ENCODE measurements at places on chromosomes 1 and 21.
A peak's percentile ranks its signal among the peaks of the same experiment; 100 is the strongest.

DNA sequence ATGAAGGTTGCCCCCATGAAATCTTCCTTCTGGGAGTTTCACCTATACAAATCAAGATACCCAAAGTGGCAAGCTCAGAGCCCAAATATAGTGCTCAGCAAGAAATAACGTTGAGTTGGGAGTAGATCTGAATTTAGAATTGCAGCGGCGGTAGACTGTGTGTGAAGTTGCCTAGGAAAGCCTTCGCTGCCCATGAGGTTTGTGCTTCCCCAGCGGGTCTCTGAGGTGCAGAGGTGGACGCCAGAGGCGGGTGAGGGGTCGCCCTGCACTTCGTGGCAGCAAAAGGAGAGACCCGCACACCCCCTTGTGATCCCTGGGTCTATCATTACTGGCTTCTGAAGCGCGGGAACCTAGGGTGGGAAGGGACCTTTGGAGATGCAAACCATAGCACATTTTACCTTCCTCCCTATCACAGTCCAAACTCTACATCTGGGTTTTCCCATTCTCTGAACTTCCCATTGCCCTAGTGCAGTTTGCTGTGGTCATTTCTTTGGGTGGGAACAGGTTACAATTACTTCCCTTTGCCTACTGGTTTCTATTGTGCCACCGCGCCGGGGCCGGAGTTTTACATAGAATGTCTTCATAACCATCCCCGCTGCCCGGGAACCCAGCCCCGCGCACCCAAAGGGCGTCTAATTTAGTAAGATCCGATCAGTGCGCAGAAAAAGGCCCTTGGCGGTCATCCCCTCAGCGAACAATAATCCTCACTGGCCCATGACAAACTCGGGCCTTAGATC is 5.2 kb downstream of the TBX15 start:
- DNase-seq: no peak

DNA sequence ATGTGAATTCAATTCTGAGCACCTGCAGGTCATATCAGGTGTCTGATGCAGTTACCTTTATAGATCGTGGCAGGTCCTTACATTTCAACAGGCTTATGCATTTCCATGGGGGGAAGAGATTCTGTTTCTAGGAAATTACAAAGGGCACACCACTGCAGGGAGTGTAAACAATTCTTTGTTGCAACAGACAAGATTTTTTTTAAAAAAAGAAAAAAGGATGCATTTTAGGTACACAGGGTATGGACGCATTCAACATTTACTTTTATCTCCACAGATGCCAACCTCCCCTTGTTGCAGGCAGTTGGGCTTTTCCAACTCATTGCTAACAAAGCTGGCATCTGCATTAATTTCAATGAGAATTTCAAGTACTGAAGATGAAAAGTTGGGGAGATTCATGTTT is 13.5 kb upstream of the TEKT2 start:
- no peak for DNase-seq

GRCh38 chr1:205528887-205529825 is 24.7 kb downstream of the CDK18 start:
- peak; percentile 65 for DNase-seq

- DNase-seq: no peak
Measured at GRCh38 chr21:32645261-32646182, 33.3 kb upstream of the CFAP298 start.

DNA sequence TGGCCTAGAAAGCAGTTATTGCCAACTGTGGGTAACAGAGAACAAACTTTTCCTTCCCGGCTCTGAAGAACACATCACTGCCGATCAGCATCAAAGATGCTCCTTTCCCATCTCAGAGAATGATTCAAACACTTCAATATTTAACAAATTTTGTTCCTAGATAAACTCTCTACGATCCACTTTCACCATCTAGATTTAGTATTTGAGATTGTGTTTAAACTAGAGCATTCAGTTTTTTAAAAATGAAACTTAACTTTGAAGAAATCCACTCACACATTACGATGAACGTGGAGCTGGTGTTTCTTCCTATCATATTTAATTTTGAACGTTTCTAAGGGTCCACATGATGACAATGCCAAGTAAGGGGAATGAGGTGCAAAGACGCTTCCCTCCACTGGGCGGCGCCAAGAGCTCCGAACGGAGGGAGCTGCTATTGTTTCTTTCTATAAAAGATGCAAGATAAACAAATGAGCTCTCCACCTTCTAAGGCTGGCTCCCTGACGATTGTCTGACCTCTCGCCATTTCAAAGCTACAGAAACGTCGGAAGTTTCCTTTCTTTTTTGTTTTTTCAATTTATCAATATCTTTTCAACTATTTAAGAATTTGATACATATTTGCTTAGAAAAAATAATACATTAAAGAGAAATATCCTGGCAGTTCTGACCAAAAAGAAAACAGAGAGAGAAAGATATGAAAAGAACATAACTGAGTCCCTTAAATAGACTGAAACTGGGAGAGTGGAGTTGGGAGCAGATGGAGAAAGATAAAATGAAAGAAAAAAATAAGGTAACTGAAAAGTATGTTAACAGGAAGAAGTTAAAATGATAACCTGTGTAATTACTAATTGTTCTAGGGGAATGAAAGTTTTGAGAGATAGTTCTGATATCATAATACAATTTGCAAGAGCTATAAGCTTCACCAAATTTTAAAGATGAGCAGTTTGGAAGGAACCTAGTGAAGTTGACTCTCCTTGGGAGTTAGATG is 4.4 kb upstream of the BARHL2 start:
- DNase-seq: peak; percentile 3

GRCh38 chr1:2859881-2860430 is 58.5 kb upstream of the TTC34 start:
- DNase-seq: no peak

- DNase-seq: no peak
Measured at GRCh38 chr1:235888119-235888643, 21.5 kb upstream of the LYST start.

DNA sequence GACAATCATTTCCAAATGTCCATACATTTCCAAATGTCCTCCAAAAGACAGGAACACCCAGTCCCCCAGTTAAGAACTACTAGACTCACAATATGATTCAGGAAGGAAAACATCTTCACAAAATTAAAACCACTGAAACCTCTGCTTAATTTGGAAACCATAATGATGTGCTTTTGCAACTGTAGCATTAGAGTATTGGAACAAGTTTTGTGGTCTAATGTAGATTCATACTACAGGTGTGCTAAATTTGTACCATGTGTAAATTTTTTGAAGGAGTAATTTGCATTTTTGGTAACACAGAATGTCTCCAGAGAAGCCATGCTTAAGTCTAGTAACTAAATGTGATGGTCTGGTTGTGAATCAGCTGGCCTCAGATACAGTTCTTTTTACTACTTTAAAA is 129.6 kb downstream of the DPYD start:
- no peak for DNase-seq

DNA sequence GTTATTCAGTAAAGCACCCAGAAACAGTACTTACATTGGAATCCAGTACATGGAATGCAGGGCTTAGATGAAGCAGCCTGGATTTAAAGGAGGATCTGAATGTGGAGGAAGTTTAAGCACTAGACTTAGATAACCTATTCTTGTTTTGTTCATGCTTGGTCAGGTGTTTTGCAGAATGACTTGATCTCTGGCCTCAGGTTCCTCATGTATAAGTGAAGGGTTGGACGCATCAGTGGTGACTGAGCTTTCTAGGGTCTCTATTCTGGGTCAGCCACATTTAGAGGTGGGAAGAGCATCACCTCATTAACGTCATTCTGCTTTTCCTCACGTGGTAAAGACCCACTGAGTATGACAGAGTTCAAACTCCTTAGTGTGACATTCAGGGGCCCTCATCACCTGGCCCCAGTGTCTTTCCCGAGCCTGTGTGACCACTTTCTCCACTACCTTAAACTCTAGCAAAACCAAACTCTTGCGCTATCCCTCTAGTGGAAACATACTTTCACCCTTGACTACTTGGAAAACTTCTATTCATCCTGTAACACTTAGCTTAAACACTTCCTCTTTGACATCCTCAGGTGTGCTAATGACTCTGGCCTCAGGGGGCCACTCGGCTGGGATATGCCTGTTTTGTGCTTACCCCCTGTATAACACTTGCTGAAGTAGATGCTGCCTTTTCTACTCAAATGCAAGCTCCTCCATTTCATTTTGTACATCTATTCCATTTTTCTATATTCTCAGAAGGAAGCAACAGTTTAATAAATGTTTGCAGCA is 871 bp upstream of the ERICH3 start:
- DNase-seq: no peak

DNA sequence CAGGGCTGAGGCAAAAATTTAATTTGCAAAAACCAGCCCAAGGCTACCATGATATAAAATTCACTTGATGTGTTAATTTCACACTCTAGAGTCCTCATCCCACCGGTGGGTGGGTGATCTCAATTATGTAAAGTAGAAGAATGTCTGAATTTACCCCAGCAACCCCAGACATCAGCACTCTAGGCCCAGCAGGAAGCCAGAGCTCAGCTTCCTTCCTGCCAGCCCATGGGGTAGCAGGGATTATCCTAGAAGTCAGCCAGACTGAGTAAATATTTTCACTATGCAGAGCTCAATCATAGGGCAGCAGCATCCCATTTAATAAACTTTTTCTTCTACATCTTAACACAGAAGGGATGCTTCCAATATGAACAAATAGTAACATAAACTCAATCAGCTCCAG is 71.0 kb downstream of the SIPA1L2 start:
- no peak for DNase-seq

- no peak for DNase-seq
Measured at GRCh38 chr1:66172272-66172671, 361.7 kb upstream of the SGIP1 start.

- peak; percentile 53 for DNase-seq
Measured at GRCh38 chr1:32892368-32893197, 6.3 kb downstream of the HPCA start.

- no peak for DNase-seq
Measured at GRCh38 chr1:177984136-177984525, 14.3 kb upstream of the SEC16B start.

GRCh38 chr21:31656199-31657095 is 3.0 kb upstream of the SOD1 start:
- DNase-seq: no peak

DNA sequence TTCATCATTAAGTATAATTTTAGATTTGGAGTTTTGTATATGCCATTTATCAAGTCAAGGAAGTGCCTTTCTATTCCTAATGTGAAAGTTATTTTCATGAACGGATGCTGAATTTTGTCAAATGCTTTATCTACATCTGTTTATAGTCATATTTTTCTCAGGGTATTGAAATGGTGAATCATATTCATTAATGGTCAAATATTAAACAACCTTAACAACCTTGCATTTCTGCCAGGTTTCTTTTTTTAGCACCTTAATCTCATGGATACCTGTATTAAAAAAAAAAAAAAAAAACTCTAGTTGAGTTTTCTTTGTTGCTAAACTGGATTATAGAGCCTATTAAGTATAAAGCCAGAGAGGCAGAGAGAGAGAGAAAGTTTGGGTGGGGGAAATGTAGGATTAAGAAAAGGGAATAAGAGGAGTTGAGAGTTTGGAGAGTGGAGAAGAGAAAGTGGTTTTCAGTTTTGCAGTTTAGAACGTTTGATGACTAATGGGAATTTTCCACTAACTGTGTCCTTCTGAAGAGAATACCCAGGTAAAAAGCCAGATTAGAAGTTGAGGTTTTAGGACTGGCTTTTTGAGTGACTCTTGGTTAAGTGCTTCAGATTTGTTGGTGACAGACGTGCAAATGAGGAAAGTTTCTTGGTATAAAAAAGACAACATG is 305.0 kb downstream of the HLX start:
- DNase-seq: no peak

GRCh38 chr1:39458991-39459390 is 32.4 kb upstream of the BMP8A start:
- DNase-seq: peak; percentile 22

- DNase-seq: no peak
Measured at GRCh38 chr1:48810740-48811139, 34.0 kb upstream of the BEND5 start.

DNA sequence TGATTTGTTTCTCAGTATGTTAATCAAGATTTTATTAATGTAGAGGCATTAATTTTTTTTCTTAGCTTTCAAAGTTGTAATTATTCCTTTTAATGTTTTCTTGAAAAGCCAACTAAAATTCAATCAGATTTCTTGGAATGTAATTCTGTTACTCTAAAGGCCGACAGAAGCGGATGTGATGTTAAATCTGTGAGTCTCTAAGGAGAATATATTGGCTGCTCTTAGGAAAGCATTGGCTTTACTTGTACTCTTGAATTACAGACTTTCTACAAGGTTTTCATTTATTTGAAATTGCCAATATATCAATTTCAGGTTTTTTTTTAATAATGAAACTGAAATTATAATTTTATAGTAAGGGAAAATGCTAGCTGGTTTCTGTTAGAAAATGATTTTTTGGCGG is 29.2 kb downstream of the RRP15 start:
- no peak for DNase-seq

DNA sequence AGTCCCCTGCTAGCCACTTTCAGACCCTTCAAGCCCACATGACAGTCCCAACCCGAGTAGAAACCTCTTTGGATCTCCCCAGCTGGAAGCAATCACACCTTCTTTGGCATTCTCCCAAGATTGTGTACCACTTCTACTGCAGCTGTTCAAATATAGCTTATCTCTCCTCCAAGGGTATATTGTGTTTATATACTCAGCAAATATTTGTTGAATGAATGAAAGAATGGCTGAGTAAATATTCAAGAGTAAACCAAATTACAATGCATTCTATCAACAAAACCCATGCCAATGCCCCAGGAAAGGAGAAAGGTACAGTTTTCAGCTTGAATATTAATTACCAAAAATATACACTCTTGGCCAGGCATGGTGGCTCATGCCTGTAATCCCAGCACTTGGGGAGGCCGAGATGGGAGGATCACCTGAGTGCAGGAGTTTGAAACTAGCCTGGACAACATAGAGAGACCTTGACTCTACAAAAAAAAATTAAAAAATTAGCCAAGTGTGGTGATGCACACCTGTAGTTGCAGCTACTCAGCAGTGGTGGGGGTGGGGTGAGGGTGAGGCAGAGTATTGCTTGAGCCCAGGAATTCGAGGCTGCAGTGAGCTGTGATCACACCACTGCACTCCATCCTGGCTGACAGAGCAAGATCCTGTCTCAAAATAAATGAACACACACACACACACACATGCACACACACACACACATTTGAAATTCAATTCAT is 68.5 kb downstream of the NIBAN1 start:
- DNase-seq: peak; percentile 98

GRCh38 chr21:44987886-44988606 is 48.2 kb downstream of the SLX9 start:
- no peak for DNase-seq

DNA sequence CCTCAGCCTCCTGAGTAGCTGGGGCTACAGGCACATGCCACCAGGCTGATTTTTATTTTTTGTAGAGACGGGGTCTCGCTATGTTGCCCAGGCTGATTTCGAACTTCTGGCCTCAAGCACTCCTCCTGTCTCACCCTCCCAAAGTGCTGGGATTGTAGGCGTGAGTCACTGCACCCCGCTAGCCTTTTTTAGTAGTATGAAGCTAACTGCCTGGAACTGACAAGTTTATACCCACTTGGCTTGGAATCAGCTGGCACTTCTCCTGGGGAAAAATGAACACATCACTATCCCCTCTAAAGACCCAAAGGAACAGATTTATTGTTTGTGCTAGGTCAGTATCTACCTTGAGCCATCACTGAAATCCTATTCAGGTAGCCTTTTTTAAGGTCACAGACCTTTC is 19.0 kb downstream of the TMEM63A start:
- no peak for DNase-seq

- no peak for DNase-seq
Measured at GRCh38 chr21:26795866-26796329, 49.3 kb downstream of the ADAMTS1 start.

- no peak for DNase-seq
Measured at GRCh38 chr1:43255438-43256210, 14.2 kb upstream of the TMEM125 start.
